ENCODE measurements at places on chromosomes 6 and 20.

GRCh38 chr6:119267126-119267905 lies 82.2 kb downstream of the MAN1A1 start:
- DNase-seq: peak; percentile 9

DNA sequence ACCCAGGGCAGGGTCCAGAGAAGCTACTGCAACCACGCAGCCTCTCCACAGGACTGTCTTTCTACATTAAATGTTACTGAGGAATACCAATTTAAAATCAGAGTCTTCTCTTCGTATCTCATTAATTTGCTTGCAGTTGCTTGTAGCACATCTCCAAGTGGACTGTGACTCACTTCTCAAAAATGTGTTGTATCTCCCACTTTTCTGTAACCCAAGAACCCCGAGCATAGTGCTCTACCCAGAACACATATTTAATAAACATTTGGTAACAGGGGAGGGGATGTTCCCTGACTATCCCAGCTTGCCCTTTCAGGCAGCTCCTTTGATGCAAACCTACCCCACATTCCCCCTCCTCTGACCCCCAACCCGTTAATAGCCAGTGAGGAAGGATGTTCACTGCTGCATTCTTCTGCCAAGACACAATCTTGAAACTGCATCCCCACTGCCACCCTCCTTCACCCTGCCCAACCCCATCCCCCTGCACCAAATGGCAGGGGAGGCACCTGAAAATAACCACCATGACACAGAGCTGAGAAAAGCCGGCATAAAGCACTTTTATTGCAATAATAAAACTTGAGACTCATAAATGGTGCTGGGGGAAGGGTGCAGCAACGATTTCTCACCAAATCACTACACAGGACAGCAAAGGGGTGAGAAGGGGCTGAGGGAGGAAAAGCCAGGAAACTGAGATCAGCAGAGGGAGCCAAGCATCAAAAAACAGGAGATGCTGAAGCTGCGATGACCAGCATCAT lies 24.2 kb downstream of the FKBP1A start:
- DNase-seq: no peak

DNA sequence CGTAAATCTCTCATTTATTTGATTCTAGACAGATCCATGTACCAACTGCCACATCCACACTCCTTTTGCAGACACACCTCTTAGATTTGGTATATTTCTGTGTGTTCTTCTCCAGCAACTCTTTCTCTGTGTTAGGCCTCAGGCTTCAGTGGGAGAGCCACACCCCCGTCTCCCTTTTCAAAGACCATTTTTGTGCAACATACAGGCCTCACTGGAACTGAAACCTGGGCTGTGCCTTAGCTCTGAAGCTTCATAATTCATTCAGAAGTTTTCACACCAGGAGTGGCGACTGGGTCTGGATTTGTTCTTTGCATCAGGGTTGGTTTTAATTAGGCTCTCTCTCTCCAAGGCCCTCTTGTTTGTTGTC lies 170.2 kb downstream of the THBS2 start:
- no peak for DNase-seq

DNA sequence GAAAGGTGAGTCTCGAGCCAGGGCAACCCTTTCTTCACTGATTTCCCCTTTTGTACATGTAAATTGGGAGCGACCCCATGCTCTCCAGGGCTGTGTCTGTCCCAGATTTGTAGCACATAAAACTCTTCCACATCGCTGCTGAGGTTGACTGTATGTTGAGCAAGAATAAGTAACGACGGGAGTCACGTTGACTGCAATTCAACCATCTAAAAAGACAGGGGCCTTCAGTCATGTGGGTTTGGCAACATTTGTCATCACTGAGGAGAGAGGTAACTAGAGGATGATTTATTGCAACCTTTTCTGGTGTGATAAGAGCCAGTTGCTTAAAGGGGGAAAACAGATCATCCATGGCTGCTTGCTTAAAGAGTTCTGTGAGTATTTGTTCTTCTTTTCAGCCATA lies 159.4 kb upstream of the SULF2 start:
- no peak for DNase-seq

GRCh38 chr20:11549172-11550103 lies 368.3 kb upstream of the BTBD3 start:
- DNase-seq: peak; percentile 7

DNA sequence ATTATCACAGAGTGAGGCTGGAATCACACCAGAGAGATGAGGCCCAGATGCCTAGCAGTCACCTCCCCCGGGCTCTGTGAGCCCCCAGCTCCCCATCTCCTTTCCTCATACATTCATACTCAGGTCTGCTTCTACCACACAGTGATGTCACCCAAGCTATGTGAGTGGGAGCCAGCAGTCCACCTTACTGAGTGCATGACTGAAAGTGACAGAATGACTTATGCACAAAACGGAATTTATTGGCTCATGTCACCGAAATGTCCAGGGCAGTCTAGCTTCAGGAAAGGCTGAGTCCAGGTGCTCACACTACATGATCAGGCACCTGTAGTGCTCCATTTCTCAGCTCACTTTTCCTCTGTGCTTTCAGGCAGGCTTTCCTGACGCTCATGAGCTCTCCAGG lies 36.7 kb upstream of the CCN6 start:
- DNase-seq: no peak

DNA sequence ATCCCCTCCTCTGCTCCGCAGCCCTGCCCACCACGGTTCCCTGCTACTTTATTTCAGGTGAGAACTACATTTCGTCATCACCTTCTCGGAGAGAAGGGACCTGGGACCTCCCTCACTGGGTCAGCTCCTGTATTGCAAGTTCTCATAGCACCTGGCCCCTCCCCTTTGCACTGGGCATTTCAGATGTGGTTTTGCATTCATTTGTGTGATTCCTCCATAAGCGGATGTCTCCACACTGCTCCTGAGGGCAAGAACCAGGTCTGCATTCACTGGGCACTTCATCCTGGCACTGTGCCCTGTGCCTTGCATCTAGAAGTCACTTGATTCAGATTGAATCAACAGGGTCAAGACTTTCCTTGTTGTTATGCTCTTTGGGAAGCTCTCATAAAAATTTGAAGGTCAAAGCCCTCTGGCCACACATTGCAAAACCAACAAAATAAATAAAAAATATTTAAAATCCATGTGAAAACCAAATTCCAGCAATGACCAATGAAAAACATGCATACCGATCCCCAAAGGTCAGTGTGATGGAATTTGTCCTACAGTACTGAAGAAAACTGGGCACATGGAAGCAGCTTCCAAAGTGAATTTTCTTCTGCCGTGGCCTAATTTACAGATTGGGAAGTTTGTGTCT lies 89.1 kb upstream of the F13A1 start:
- DNase-seq: no peak

- no peak for DNase-seq
Measured at GRCh38 chr6:35694462-35694861, 5.7 kb upstream of the FKBP5 start.

GRCh38 chr6:46926481-46926880 lies 4.7 kb upstream of the ADGRF5 start:
- no peak for DNase-seq

DNA sequence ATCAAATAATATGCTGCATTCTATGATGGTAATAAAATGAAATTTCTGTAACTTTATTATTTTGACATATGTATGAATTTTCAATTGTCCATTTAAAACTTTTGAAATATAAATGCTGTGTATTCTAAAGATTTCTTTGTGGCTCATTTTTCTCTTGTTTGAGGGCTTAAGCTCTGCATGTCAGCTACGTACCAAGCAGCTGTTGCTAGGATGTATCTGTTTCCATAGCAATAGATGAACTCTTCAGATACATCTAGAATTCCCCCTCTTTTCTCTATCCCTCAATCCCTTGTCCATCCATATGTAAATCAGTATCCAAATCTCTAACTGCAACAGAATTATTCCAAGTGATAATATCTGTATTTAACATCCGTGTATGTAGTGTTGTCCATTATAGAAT lies 76.5 kb upstream of the OPRM1 start:
- no peak for DNase-seq

GRCh38 chr6:164507206-164507940 lies 802.0 kb downstream of the C6orf118 start:
- no peak for DNase-seq

DNA sequence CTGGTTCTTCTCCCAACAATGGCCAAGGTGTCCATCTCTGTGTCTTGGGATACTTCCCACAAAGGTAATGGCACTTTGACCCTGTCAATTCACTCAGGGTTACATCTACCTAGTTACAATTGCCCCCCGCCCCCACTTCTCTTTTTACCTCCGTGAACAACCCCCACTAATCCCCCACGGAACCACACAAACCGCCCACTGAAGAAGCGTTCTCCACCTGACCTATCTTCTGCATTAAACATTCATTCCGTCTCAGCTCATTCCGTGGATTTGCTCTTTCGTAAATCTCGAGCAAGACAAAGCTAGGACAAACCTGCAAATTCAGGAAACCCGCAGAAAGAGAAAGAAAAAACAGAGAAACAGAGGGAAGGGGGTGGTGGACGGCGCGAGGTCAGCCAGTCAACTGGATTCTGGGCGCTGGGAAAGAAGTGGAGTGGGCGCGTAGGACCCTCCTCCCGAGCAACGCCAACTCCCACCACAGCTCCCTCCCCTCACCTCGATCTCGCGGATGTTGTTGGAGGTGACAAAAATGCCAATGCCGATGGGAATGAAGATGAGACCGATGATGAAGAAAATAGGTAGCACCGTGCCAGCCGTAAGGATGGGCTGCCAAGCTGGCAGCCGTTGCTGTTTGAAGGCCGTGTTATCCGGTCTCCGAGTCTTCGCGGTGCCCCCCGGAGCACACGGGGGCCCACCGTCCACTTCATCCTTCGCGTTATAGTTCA lies 523 bp downstream of the TMEM30A start:
- DNase-seq: peak; percentile 78

DNA sequence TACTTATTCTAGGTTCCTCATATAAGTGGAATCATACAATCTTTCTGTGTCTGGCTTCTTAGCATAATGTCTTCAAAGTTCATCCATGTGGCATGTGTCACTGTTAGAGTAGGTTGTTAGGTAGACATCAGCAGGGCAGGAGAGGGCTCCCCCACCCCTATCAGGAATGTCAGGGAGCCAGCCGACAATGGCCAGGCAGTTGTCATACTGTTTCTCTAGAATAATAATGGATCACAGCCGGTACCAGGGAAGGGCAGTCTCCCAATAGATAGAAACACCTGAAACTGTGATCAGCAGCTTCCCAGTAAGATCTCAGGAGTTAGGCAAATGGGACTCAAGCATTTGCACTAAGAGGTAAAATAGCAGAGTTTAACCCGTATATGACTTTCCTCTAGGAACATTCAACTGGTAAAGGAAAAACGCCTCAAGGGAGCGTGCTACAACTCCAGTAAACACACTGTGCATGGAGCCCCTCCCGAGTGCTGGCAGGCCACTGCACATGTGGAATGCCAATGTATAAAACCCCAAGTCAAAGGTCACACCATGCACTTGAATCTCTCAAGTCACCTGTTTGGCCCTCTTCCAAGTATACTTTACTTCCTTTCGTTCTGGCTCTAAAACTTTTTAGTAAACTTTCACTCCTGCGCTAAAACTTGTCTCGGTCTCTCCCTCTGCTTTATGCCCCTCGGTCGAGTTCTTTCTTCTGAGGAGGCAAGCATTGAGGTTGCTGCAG lies 29.8 kb upstream of the SIRT5 start:
- DNase-seq: no peak

DNA sequence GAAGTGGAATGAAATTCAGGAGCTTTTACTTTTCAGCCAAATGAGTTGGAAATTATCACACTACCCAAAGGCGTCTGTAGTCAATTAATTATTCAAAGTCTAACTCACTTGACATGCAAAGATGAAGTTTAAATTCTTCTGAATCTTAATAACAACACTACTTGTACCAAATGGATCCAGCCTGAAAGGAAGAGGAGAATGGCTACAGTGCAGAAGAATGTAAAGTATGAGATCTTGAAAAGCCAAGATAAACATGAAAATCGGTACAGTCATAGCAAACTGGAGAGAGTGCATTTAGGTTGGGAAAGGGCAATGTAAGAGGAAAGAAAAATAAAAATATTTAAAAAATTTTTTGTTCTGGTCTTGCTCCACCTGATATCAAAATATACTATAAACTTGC lies 195.5 kb downstream of the SIM1 start:
- DNase-seq: no peak

- no peak for DNase-seq
Measured at GRCh38 chr20:39124064-39124463, 161.9 kb downstream of the DHX35 start.

DNA sequence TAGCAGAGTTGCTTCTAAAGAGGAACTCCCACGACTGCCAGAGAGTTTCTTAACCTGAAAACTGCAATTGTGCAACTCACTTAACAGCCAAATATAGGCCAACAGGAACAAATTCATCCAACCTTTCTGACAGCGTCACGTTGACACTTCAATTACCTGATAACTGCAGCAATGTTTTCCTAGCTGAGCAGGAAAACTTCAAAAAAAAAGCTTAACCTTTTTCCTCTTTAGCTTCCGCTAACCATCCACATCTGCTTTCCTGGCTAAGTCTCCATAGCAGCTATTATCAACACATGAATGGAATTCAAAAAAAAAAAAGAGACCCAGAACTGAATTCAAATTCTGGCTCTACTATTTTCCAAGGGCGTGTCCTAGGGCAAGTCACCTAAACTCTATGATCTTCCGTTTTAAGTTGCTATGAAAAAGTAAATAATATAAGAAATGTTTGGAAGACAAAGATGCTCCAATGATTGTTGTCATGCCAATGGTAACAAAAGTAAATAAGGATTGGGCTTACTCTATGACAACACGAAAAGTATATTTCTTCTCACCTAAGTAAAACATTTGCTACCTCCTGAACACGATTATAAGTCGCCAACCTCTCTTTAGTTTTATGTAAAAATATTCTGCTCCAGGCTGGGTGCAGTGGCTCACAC lies 524.6 kb upstream of the JARID2 start:
- DNase-seq: peak; percentile 25

- DNase-seq: no peak
Measured at GRCh38 chr20:38757145-38757775, 9.0 kb downstream of the ACTR5 start.

GRCh38 chr6:17879184-17879583 lies 108.3 kb downstream of the KIF13A start:
- no peak for DNase-seq

- no peak for DNase-seq
Measured at GRCh38 chr20:22815603-22816315, 219.4 kb upstream of the SSTR4 start.

DNA sequence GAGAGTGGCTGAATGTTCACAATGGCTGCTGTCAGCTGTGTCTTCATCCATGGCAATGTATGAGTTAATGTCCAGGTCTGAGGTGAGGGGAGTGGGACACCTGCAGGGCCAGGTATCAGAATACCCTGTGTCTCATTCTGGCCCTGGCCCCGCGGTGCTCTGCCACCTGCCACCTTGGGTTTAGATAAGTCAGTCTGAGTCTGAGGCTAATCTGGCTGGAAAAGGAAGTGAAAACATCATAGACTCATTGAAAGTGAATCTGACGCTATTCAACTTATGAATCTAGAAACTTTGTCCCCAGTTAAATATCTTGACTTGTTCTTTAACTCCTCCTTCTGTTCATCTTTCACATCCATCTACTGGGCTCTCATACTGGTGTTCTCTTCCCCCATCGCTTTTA lies 267.1 kb upstream of the JAG1 start:
- DNase-seq: no peak
